ENCODE measurements at places on chromosomes 5 and 9.

- no peak for DNase-seq
These were observed 24.0 kb downstream of the TRAF2 start for GRCh38 chr9:136910197-136910900.

DNA sequence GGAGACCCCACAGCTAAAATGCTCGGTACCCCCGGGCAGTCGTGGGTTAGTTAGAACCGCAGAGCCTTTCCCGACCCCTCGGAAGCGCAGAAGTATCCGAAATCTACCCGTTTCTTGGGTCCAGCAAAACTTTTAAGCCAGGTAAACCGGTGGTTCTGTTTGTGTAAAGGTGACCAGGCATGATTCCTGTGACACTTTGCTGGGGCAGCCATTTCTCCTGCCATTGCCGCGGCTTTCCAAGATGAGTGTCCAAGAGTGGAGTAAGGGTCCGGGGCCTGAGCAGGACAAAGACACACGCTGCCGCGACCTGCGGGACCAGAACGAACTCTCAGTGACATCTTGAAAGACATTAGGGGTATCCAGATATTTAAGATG is 655 bp downstream of the MARVELD2 start:
- no peak for DNase-seq

- no peak for DNase-seq
These were observed 332.6 kb downstream of the TAF11L14 start for GRCh38 chr5:17966640-17967402.

DNA sequence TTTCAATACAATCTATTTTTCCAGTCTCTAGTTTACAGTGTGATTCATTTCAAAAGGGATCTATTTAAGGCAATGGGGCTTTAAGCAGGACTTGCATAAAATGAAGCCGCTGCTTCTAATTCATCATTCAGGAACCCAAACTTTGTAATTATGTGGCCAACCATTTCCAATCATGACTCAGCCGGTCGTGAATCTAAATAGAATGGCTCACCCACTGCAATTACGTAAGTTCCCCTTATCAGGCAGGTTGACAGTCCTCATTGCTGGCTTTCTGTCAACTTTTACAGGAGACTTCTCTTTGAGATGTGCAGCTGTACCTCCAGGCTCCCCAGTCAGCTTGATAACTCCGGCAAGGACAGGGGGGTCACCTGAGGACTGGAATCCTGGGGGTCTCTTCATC is 152.8 kb upstream of the DAP start:
- no peak for DNase-seq

DNA sequence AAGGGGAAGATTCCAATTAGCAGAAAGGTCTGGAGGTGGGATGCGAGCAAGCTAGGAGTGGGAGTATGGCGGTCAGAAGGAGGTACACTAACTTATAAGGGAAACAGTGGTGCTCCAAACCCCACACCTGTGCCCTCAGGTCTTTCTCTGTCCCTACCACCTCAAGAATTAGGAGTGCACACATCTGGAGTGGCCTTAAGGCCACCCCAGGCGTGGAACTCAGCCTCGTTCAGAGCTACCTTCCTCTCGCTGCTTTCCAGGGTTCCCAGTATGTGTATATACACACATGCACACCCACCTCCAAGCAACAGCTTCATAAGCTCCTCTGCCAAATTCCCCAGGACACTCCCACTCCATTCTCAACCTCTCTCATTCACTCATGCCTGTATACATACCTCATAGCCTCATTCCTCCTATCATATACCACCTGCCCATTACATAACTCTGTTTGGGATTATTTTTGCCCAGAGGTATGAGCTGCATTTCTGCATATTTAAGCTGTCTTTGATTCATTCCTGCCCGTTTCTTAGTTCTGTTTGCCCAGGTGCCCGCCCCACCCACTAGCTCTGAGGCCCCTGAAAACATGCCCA is 118.7 kb downstream of the PSD2 start:
- no peak for DNase-seq

- DNase-seq, result no peak
These were observed 52.3 kb upstream of the RPL26L1 start for GRCh38 chr5:172906888-172907287.

DNA sequence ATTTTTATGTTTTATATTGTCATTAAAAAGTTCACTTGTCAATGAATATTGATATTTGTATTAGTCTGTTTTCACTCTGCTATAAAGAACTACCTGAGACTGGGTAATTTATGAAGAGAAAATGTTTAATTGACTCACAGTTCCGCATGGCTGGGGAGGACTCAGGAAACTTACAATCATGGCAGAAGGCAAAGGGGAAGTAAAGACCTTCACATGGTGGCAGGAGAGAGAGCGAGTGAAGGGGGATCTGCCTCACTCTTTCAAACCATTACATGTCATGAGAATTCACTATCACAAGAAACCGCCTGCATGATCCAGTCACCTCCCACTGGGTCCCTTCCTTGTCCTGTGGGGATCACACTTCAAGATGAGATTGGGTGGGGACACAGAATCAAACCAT is 27.4 kb downstream of the SRD5A1 start:
- no peak for DNase-seq

GRCh38 chr5:10377081-10377480 is 23.6 kb downstream of the MARCHF6 start:
- DNase-seq, result no peak

DNA sequence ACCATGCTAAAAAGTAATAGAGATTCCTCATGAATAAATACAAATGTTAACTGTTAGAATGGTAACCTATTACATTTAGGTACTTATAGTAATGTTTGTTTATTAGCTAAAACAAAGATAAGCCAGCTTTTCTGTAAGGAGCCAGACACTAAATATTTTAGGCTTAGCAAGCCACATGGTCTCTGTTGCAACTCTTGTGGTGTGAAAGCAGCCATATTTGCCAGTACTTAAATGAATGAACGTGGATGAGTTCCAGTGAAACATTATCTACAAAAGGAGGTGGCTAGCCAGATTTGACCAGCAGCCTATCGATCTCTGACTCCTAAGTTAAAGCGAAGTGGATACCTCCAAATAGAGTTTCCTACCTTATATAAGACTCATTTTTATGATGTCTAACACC is 331.6 kb downstream of the CDH12 start:
- DNase-seq, result no peak
